ENCODE measurements at places on chromosomes 13 and 19.
A peak's percentile ranks its signal among the peaks of the same experiment; 100 is the strongest.

- no peak for DNase-seq
Measured at GRCh38 chr13:25167382-25168174, 4.5 kb downstream of the AMER2 start.

- peak; percentile 64 for DNase-seq
Measured at GRCh38 chr19:18119013-18119716, 21.6 kb downstream of the MAST3 start.

DNA sequence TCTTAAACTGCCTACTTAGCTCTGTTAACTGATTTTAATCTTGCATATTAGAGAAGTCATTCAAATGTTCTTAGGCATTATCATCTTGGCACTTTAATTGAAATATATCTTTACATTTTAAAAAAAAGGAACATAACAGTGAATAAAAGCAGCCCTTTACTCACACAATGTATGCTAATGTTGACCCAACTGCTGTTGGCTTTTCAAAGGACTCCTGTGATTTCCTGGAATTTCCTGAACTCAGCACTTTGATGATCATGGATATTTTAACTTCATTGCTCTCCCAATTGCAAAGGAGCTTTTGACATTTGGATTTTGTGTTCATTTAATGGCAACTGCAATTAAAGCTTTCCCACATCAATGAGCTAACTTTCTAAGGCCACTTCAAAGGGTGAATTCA lies 1230.3 kb downstream of the DIAPH3 start:
- no peak for DNase-seq

DNA sequence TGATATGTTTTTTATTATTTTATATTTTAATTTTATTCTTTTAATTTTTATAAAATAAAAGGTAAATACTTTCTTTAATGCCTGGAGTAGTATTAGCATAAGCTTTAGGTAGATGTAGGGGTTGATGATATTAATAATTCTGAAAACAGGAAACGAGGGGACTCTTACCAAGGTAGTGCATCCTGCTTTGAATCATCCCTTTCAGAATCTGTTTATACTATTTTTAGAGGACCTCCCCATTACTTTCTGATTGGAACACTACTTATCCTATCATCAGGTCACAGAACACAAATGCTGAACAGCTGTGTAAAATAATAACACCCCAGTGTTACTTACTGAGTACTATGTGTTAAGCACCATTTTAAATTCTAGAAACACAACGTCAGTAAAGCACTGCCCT lies 27.3 kb downstream of the COG6 start:
- no peak for DNase-seq

DNA sequence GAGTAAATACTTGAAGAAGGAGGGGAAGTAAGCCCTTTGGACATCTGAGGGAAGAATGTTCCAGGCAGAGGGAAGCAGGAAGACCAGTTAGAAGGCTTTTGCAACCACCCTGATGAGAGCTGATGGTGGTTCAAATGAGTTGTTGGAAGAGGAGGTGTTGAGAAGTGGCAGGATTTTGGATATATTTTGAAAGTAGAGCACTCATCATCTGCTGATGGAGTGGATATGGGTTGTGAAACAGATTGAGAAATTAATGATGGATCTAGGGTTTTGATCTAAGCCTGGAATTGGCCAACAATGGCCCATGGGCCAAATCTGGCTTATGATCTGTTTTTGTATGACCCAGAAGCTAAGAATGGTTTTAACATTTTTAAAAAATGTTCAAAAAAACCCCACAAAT lies 230.7 kb downstream of the NDFIP2 start:
- no peak for DNase-seq

GRCh38 chr13:33497146-33497845 lies 211.7 kb upstream of the STARD13 start:
- DNase-seq, result no peak

- no peak for DNase-seq
Measured at GRCh38 chr13:114164053-114164452, 15.0 kb upstream of the CFAP97D2 start.

DNA sequence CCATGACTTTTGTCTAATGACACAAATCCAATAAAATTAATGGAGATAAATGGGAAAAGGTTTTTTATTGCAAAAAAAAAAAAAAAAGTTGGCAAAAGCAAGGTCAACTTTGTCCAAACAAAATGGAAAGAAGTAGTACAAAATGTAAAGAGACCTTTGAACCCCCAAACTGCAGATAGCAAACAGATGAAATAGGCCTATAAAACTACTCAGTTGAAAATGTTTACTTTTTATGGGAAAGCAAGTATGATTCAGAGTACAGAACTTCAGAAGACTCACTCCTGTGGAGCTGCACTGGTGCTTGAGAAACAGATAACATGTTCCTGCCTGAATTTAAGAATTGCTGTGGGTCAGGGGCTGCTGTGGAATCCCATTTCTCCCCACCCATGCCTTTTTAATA lies 9.8 kb upstream of the ZNF177 start:
- no peak for DNase-seq

GRCh38 chr13:113608967-113609533 lies 24.5 kb downstream of the TFDP1 start:
- DNase-seq, result no peak

- DNase-seq, result no peak
Measured at GRCh38 chr19:5448374-5448773, 6.8 kb upstream of the ZNRF4 start.

DNA sequence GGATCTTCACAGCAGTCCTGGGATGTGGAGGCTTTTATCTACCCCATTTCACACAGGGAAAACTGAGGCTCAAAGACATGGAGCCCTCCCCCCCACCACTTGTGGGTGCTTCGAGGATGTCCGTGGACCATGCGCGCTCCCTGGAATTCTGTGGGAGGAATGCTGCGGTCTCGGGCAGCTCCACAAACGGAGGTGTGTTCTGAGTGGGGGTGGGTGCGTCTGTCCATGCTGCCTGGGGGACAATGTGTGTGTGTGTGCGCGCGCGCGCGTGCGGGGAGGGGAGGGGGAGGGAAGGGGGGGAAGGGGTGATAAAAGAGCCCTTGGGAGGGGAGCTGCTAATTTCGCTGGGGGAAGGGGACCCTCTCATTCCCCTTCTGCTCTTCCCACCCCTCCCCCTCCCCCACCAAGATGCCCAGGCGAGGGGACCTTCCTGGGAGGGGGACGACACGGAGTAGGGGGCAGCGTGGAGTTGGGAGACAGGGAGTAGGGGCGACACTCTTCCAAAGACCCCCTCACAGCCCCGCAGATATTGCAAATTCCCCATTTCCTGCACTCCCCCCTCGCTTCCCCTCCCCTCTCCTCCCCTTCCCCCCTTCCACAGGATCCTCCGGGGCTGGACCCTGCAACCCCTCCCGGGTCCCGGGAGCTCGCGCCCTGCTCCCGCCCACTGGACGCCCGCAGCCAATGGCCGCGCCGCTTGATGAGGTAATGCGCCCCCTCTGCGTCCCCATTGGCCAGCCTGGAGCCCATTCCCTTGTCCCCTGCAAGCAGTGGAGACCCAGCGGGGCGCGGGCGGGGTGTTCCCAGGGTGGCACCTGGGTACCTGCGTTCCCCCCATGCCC lies 18.9 kb upstream of the ZNRF4 start:
- DNase-seq, result no peak

DNA sequence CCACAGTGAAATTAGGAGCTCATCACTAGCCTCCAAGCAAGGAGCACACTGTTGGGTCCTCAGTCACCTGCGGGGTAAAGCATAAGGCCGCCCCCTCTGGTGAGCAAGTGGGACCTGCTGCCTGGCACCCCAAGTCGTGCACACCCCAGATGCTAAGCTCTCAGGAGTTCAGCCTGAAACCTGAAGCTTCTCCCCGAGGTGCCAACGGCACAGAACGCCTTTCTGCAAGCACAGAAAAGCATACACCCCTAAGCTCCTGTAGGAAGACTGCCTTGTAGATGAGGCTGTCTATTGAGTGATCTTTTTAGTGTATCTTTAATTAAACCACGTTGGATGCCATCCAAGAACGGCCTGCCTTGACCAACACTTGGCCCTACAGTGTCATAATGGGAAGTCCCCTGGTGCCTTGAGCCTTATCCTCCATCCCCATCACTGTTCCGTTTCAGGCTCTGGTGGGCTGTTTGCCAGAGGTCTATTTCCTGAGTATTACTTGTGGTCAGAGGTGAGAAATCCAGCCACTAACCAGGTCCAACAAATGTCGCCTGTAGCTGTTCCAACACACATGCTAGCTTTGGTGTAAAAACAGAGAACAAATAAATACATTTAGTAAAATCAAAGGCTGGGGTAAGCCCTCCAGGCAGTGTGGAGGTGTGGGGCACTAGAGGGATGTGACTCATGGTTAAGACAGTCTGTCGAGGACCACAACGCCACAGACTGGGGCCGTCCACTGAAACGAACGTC lies 44.8 kb downstream of the C13orf42 start:
- DNase-seq, result no peak

DNA sequence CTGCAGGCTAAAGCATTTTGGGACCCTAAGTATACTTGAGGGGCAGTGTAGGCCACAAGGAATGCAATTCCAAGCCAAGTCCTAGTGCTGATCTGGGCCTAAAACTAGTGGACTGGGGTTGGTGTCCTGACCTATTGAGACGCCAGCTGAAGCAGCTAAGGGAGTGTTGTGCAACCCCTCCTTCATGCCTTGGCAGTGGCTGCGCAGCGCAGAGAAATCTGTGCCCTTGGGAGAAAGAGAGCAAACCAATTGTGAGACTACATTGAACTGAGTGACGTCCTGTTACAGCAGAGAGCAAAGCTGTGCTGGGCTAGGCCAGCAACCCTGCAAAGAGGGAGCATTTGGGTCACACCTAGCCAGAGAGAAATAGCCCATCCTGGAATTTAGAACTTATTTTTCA lies 2715.0 kb upstream of the PCDH20 start:
- no peak for DNase-seq

- no peak for DNase-seq
Measured at GRCh38 chr19:41813911-41814310, 17.5 kb downstream of the CEACAM3 start.

- DNase-seq, result no peak
Measured at GRCh38 chr13:104408733-104409132, 1342.5 kb upstream of the SLC10A2 start.

Measured in GM12891 (cell line).